PC-3 (cell line): ENCODE measurements at places on chromosomes 16 and 17. TPM values are rescaled to one million over a fixed set of nuclear protein-coding genes. Genes with fewer than 3 reads are reported as not detected.

DNA sequence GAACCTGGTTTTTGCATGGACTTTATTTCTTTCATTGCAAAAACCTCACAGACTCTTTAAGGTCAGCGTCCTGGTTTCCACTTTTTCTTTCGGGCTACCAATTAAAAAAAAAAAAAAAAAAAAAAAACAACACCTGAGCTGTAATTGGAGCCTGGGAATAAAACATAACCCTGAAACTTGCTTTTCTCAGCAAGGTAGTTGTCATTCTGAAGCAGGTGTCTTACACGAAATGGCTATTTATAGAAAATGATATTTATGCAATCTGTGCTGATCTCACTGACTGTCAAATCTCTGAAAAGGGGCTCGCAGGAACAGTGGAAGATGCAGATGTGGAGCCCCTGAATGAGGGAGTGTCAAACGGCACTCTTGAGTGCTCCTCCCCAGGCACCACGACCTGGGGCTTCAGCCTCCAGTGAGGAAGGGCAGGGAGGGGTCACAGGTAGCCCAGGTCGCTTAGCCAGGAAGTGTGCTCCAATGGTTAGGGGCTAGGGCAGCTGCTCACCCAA lies 10.4 kb upstream of the COTL1 start:
- DNase-seq = no peak

DNA sequence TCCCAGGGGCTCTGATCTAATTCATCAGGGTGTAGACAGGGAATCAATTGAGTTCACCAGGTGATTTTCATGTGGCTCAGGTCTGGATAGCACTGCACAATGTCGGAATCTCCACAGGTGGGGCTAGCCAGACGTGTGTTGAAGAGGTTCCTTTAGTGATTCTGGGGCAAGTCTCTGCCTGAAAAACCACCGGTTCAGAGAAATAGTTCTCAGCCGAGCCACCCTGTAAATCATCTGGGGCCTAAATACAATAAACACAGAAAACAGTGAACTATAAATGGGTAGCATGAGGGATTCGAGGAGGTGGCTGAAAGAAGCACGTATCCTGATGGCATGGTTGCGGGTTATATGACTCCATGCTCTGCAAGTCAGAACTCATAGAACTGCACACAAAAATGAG lies 21.3 kb downstream of the ASPA start:
- DNase-seq = no peak

GRCh38 chr16:57616876-57617275 lies 11.6 kb upstream of the ADGRG1 start:
- no peak for DNase-seq

DNA sequence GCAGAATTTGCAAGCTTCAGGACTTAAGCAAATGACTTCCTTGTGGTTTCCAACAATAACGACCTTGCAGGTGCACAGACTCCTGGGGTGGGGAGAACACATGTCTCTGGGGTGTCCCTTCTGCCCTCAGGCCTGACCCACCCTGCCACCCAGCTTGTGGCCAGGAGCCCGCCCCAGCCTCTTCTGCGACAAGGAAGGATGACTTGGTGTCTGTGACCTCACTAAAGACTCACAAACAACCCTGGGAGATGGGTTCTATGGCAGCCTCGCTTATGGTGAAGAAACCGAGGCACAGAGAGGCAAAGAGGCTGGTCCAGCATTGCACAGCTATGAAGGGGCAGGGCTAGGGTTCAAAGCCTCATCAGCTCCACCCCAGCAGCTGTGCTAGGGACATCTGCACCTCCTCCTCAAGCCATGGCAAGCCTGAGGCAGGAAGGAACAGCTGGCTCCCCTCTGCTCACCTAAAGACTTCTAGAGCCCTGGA lies 2.6 kb downstream of the ATP2A3 start:
- DNase-seq = no peak

- DNase-seq = no peak
Measured at GRCh38 chr17:17073581-17074403, 31.5 kb downstream of the MPRIP start.

GRCh38 chr16:67431775-67432505 lies 1.0 kb downstream of the HSD11B2 start:
- no peak for DNase-seq

Gene KRT32
- total RNA-seq = 1.5 TPM in 2 replicates

Gene HAGHL
- 16.4 and 19.4 TPM in 2 replicates for total RNA-seq

Gene AIPL1
- total RNA-seq = not detected in 2 replicates

Gene CDH16
- total RNA-seq = not detected in 2 replicates

Gene GFER
- total RNA-seq = 66.8 and 77.2 TPM in 2 replicates

Gene CXCL16
- 22.1 and 38.7 TPM in 2 replicates for total RNA-seq
